ENCODE measurements at places on chromosomes 16 and 17.
A peak's percentile ranks its signal among the peaks of the same experiment; 100 is the strongest.

DNA sequence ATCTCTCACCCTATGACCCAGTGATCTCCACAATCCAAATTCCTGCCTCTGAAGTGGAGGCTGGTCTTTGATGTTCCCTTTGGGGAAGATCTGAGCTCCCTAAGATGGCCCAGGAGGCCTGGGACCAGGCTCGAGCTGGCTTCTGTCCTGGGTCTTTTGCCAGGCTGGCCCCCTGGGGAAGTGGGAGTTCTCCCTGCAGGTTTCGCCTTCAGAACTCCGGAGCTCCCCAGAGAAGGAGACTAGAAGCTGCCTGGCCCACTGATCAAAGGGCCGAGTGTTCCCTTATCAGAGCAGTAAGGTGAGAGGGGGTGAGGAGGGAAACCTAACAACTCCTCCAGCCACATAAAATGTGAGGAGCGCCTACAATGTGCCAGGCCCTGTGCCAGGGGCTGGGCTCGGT is 147.1 kb downstream of the IRF8 start:
- no peaks in the 10 kb centered on the region for H3K4me1 ChIP-seq
- H3K27me3 ChIP-seq, result peaks cover 17% of the 10 kb centered on the region
- no peaks in the 10 kb centered on the region for H3K36me3 ChIP-seq
- H3K27ac ChIP-seq, result no peak overlapping the region

DNA sequence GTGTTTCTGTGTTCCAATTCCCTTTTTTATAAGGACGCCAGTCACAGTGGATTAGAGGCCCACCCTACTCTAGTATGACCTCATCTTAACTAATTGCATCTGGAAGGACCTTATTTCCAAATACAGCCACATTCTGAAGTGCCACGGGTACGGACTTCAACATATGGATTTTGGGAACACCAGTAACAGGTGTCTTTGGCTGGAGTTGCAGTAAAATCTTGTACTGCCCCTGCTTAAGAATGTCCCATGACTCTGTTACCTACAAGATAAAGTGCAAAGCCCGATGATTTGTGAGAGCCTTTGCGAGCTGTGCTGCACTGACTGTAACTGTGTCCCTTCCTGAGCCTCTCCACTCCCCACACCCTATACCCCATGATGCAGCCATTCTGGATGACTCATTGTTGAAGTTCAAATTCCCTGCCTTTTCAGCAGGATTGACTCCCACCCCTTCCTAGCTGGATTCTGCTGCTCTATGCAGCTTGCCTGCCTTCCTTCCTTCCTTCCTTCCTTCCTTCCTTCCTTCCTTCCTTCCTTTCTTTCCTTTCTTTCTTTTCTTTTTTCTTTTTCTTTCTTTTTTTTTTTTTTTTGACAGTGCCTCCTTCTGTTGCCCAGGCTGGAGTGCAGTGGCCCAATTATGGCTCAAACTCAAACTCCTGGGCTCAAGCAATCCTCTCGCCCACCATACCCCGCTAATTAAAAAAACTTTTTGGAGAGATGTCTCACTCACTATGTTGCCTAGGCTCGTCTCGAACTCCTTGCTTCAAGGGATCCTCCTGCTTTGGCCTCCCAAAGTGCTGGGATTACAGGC is 2.1 kb downstream of the HCRT start:
- H3K36me3 ChIP-seq, result no peaks in the 10 kb centered on the region
- DNase-seq, result peak; percentile 67
- H3K4me3 ChIP-seq, result no peak overlapping the region
- H3K27ac ChIP-seq, result peak overlapping the region; percentile 87

DNA sequence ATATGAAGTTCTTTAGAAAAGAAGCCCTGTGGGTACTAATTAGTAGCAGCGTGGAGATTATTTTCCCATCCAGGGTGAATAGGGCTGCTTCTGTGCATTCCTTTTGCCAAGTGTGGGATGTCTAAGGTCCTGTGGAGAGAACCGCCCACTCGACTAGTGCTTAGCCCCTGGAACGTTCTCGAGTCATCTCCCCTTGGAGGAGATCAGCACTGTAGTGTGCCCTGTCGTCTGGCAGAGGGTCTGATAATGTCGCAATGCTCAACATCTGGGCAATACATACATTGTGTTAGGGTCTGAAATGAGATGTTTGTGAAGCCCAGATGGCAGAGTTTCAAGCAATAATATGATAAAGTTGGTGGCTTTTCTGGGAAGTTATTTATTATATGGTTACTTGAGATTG is 64.8 kb downstream of the SPECC1 start:
- no peaks in the 10 kb centered on the region for H3K27me3 ChIP-seq
- H3K27ac ChIP-seq, result no peak overlapping the region
- no peak for DNase-seq

- no peaks in the 10 kb centered on the region for H3K4me1 ChIP-seq
- no peak for DNase-seq
- H3K36me3 ChIP-seq, result no peaks in the 10 kb centered on the region
- no peak overlapping the region for H3K4me3 ChIP-seq
- H3K27me3 ChIP-seq, result no peaks in the 10 kb centered on the region
Measured at GRCh38 chr17:32567511-32567910, 80.7 kb downstream of the CDK5R1 start.

DNA sequence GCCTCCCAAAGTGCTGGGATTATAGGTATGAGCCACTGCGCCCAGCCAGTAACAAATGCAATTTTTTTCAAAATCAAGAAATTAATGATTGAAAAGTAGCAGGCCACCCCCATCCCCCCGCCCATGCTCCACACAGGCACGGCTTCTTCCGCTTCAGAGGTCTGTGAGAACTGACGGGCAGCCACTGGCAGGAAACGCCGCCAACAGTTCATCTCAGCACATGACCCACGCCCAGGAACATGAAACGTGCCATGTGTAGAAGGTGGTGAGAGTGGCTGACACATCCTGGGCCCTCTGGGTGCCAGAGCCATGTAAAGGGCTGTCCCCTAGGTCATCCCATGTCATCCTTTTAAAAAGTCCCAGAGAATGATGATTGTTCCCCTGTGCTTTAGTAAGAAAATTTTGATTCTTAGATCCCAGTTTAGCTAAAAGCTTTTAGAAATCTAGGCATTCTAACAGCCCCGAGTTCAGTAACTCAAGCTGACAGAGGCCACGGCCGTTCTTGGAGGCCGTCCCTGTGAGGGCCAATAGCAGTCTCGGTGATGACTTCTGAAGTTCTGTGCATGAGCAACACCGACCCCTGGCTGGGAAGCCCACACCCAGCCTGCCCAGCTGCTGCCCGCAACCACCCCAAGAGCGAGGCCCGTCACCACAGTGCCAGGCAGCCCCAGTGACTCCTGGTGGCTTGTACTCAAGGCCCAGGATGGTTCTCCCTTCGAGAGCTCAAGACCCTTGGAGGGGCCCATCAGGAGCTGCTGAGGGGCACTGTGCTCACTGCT is 52.1 kb downstream of the KLHDC4 start:
- no peaks in the 10 kb centered on the region for H3K27me3 ChIP-seq
- no peak overlapping the region for H3K27ac ChIP-seq
- no peak overlapping the region for H3K4me3 ChIP-seq
- H3K36me3 ChIP-seq, result no peaks in the 10 kb centered on the region

GRCh38 chr17:32516940-32517701 is 30.3 kb downstream of the CDK5R1 start:
- H3K4me1 ChIP-seq, result peaks cover 15% of the 10 kb centered on the region
- H3K36me3 ChIP-seq, result no peaks in the 10 kb centered on the region
- no peak for DNase-seq
- no peak overlapping the region for H3K27ac ChIP-seq
- H3K27me3 ChIP-seq, result no peaks in the 10 kb centered on the region

DNA sequence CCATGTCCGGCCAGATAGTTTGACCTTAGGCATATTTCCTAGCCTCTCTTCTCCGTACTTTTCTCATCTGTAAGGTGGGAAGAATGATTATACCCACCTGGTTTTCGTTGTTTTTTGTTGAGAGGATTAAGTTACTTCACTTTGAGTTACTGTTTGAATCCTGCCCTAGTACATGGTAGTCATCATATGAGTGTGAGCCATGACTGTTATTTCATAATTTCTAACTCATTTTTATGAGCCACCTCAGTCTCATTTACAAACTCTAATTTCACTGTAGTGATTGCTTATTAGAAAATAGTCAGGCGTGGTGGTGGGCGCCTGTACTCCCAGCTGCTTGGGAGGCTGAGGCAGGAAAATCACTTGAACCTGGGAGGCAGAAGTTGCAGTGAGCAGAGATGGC is 45.1 kb downstream of the YPEL2 start:
- H3K36me3 ChIP-seq, result no peaks in the 10 kb centered on the region
- no peaks in the 10 kb centered on the region for H3K27me3 ChIP-seq
- H3K27ac ChIP-seq, result no peak overlapping the region

DNA sequence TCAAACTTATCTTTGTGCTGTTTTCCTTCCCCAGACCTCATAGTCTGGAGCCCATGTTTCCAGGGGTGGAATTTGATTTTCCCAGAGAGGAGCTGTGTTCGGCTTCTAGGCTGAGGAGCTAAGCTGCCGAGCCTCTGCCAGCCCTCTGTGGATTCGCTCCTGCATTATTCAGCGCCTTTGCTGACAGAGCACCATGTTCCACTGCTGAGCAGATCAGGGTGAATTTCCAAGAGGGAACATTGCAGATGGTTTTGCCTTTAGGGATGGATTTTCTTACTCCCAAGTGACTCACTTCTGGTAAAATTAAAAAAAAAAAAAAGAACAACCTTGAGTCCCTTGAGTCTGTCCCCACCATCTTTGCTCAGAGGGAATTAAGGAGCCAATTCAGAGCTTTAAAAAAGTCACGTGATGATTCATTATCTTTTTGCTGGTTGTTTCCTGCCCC is 229.5 kb downstream of the PRKCA start:
- no peak for DNase-seq
- no peaks in the 10 kb centered on the region for H3K27me3 ChIP-seq
- H3K4me3 ChIP-seq, result no peak overlapping the region
- H3K27ac ChIP-seq, result no peak overlapping the region

- H3K4me1 ChIP-seq, result no peaks in the 10 kb centered on the region
- no peak overlapping the region for H3K4me3 ChIP-seq
- no peak overlapping the region for H3K27ac ChIP-seq
- H3K36me3 ChIP-seq, result no peaks in the 10 kb centered on the region
- DNase-seq, result no peak
Measured at GRCh38 chr16:71648921-71649320, 22.9 kb downstream of the MARVELD3 start.

DNA sequence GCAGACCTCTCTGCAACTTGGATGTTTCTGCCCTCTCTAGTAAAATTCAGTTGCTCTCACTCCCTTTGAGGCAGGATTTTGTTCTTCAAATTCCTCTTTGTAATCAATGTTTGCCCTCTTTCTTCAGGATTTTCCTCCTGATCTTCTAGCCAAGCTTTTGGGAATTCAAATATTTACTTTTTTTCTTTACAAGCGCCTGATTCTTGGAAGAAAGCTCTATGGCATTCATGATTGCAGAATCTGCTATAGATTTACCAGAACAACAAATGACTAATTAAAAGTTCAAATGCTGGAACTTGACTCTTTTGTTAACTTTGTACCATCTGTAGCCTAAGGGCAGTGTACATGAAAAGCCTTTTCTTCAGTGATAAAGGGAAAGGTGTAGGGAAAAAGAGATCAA is 63.7 kb upstream of the SHISA6 start:
- no peaks in the 10 kb centered on the region for H3K27me3 ChIP-seq
- H3K27ac ChIP-seq, result no peak overlapping the region
- H3K36me3 ChIP-seq, result no peaks in the 10 kb centered on the region
- no peak overlapping the region for H3K4me3 ChIP-seq

DNA sequence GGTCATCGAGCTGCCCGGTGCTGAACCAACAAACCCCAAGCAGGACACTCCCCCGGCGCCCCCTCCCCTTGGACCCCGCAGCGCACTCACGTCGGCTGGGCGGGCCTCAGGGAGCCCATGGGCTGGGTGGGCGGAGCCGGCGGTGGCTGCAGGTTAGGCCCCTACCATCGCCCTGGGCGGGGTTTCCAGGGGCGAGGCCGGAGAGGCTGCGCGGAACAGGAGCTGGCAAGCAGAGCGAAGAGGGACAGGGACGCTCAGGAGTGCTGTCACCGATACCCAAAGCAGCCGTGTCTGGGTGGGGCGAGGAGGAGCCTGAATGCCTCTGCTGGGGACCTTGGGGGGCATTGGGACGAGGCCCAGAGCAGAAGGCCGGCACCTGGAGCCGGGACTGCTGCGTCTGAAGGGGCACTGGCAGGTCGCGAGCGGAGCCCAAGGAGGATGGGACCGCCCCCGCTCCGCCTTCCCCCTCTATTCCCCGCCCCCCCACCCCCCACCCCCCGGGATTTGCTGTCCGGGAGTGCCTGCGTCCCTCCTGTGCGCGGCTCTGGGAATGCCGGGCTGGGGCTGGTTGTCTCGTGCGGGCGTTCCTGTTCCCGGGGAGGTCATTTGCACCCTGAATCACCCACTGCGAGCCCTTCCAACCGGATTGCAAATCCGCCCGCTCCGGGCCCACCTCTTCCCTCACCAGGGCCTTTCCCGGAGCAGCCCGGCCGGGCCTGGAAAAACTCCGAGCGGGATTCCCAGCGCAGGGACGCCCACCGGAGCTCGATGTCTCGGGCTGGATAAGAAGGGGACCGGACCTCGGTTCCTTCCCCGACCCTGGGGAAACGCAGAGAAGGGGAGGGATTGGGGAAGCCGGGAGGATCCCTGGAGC is 902 bp downstream of the ARHGAP27 start:
- peaks cover 35% of the 10 kb centered on the region for H3K27me3 ChIP-seq
- H3K36me3 ChIP-seq, result no peaks in the 10 kb centered on the region
- peak overlapping the region; percentile 72 for H3K27ac ChIP-seq

DNA sequence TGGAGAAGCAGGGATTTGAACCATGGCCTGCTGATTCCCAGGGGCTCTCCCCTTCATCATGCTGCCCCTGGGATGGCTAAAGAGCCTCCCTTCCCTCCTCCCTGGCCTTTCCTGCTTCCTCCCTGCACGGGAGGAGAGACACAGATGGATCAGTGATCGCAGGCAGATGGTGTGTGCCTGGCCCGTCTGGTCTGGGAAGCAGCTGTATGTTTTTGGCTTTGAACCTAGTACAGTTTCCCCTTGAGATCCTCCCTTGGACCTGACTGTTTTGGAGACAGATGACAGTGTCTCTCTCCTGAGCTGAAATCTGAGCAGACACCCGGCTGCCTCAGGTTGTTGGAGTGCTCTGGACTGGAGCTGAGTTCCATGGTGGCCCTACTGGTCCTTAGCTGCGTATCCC is 29.0 kb upstream of the ATP2C2 start:
- H3K27me3 ChIP-seq, result no peaks in the 10 kb centered on the region
- H3K27ac ChIP-seq, result no peak overlapping the region
- no peaks in the 10 kb centered on the region for H3K36me3 ChIP-seq

- H3K4me3 ChIP-seq, result no peak overlapping the region
- H3K36me3 ChIP-seq, result no peaks in the 10 kb centered on the region
- DNase-seq, result no peak
- no peak overlapping the region for H3K27ac ChIP-seq
Measured at GRCh38 chr17:48392857-48393256, 37.2 kb downstream of the SKAP1 start.

Data from hepatocyte (in vitro differentiated cells).